Psoas muscle (tissue), 8 donors: ENCODE measurements at places on chromosomes 1 and 21.

GRCh38 chr1:71711456-71711855 lies 570.9 kb downstream of the NEGR1 start:
- no peak for DNase-seq

GRCh38 chr1:72481420-72481970 lies 199.2 kb upstream of the NEGR1 start:
- no peak for DNase-seq

GRCh38 chr1:60874718-60875117 lies 207.6 kb upstream of the NFIA start:
- no peak for DNase-seq

- no peak for DNase-seq
These were observed 23.9 kb downstream of the ACKR1 start for GRCh38 chr1:159228554-159228953.
